ENCODE measurements at places on chromosomes 2 and 18.

DNA sequence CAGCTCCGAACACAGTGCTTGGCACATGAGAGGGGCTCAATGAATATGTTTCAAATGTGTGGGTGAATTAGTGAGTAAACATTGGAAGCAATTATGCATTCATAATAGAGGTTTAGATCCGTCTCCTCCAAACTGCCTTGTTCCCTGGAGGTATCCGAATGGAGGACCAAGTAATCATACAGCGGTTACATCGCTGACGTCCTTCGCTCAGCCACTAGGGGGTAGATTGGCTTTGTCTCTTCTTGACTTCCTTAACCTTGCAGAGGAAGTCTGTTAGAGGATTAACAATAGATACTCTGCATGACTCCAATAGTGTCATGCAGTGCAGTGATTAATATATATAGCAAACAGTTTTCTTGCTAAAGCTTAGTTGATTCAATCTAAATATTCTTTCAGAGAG is 517.0 kb downstream of the PTPRM start:
- DNase-seq, result no peak

DNA sequence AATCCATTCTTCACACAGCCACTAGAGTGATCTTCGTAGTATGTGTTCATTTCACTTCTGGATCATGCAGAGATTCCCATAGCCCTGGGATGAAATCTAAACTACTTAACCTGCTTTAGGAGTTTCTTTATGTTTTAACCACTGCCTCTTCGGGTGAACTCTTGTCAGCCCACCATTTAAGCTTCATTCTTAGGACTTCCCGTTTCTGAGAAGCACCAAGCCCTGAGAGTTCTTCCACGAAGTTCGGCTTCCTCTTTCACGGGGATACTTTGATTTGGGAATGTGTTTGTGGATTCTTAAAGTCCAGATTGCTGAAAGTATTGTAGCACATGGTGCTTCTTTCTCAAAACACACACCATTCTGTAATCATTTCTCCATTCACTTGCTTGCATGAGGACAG is 205.0 kb downstream of the UBE2E3 start:
- no peak for DNase-seq

GRCh38 chr2:27356056-27356381 is 545 bp downstream of the GTF3C2 start:
- no peak for DNase-seq

DNA sequence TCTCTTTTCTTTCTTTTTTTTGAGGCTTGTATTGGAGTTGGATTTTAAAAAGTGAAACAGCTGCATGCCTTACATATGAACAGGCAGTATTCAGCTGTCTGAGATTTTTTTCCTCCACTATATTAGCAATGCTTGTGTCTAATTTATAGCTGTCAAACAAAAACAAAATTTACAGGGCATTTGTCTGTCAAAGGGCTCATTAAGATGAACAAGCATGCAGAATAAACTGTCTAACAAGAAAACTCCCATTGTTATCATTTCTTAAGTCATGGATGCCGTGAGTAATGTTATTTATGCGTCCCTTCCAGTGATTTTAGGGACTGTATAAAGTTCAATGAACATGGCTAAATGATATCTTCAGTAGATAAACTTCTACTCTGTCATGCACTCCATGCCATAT is 674.7 kb downstream of the PLCL1 start:
- no peak for DNase-seq

GRCh38 chr18:51196118-51196810 is 1.2 kb downstream of the MEX3C start:
- DNase-seq, result peak; percentile 19

DNA sequence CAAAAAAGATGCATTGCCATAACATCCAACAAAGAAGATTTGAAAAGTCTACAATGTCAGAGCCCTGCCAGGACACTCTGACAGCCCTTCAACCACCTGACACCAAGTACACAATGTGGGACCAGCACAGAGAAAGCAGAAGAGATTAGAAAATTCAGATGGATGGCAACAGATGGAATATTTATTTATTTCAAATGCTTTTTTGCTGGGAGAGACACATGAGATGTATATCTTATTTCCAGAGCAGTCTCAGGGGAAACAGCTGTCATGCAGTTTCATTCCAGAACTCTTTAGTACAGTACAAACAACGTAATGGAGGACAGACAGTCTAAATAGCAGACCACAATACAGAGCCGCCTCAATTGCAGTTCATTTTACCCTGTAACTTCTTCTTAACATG is 110.1 kb downstream of the MAIP1 start:
- no peak for DNase-seq

Data from germinal center (tissue), 1 donor.